ENCODE measurements at places on chromosomes 4 and X. TPM values are rescaled to one million over a fixed set of nuclear protein-coding genes. Genes with fewer than 3 reads are reported as not detected.

Gene REELD1
- 0.05 TPM for total RNA-seq

DNA sequence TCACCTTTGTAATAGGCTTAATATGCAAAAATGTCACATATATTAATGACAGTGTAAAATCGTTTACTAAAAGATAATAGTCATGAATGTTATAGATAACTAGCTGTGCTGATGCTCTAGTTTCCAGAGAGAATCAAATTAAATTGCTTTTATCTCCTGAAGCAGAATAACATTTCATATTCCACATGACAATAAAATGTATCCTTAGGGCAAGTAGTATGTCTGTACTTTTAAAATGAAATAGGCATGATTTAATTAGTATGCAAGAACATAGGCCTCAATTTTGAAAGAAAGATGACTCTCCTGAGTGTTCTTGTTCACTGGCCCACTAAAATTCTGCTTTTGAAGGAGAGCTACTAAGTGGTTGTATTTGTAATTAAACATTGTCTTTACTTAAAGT lies 1027.0 kb downstream of the ARAP2 start:
- DNase-seq, result no peak

Gene ABLIM2
- total RNA-seq, result not detected

DNA sequence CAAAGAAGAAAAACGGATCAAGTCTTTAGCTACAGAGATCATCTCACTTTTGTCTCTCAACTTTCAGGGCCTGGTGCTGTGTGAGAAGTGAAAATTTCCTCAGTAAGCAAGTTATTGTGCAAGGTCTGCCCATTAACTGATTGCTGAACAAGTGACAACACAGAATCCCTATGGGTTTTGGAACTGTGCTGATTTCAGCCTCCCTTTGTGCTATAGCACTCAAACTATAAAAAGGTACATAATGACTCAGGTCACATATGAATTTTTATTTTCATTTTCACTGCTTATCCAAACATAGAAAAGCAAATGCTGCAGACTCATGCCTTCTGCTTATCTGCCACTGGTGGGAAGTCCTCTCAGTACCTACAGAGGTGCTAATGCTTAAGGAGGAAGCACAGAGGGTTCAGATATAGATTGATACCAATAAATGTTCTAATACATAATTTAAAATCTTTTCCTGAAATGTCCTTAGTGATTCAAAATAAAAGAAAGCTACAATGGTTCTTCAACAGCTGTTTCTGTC lies 576.2 kb upstream of the CT83 start:
- DNase-seq, result no peak

Gene PGAM4
- not detected for total RNA-seq

DNA sequence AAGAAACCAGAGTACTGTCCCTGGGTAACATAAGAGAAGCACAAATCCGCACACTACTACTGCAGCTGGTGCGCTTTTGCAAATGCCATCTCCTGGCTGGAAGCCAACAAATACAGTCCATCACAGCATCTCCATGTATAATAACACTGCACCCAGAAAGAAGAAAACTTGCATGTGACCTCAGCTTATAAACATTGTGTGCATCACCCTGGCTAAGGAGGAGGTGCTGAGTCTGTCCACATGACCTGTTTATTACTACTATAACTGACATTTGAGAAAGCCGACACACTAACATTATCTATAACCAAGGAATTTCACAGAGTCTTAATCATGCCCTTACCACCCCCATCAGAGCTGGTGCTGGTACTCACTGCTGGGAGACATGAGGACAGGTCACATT lies 516.8 kb downstream of the CFAP47 start:
- DNase-seq, result no peak

GRCh38 chrX:85851418-85851817 lies 195.9 kb downstream of the CHM start:
- no peak for DNase-seq

DNA sequence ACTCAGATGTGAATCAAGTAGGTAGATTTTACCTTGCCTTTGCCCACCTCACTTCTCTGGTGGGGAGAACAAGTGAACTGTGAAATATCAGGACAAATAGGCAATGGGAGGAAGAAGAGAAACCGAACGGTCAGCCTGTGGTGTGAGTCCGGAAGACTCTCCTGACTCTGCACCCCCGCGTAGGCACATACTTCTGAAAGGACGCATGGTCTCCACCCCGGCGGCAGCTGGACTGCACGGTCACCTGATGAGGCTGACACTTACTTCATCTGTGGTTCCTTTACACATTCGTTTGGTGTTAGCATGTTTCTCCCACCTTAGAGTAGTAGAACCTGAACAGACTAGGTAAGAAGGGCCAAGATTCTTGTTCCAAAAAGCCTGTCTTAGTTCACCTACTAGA lies 58.4 kb downstream of the NELFA start:
- DNase-seq, result no peak

GRCh38 chr4:94015956-94016355 lies 187.4 kb downstream of the ATOH1 start:
- DNase-seq, result no peak

DNA sequence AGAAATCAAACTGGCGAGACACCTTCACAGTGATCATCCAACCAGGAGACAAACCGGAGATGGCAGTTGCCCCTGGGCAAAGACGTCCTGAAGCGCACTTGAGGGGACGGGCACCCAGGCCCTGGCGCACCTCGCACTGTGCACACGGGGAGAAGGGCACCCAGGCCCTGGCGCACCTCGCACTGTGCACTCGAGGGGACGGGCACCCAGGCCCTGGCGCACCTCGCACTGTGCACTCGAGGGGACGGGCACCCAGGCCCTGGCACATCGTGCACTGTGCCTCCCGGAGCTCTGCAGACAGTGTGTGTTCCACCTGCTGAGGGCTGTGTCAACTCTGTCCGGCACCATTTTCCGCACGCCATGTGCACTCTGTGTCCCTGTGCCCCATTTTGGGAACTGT lies 34.6 kb upstream of the CPLX1 start:
- no peak for DNase-seq

- DNase-seq, result peak; percentile 92
These were observed 88.6 kb downstream of the PALLD start for GRCh38 chr4:168585168-168586091.

Gene SSX4
- total RNA-seq, result not detected

DNA sequence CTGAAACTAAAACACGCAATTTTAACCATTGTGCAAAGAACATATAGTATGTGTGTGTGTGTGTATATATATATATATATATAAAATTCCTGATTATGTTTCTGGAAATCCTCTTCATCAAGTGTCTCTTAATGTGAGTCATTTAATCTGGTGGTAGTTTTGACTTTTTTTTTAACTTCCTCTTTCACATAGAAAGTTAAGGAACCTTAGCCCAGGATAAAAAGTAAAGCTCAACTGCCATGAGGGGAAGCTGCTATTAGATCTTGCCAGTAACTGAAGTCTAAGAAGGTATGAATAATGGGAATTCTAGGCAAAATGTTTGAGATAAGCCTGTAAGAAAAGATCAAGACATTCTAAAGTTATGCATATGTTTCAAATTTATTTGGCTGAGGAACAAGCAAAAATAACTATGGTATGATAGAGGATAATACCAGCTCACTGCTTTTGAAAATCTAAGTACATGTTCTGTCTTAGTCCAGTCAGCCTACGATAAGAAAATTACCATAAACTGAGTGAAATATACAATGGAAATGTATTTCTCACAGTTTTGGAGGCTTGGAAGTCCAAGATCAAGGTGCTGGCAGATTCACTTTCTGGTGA lies 757.0 kb downstream of the TRAM1L1 start:
- no peak for DNase-seq

- DNase-seq, result peak; percentile 46
These were observed 42.9 kb upstream of the INTS6L start for GRCh38 chrX:135477576-135477975.

Gene BEX1
- not detected for total RNA-seq

GRCh38 chr4:82957045-82957444 lies 53.6 kb downstream of the LIN54 start:
- DNase-seq, result no peak

Gene SPP1
- total RNA-seq, result 2.7 TPM

Gene ASB9
- 1.4 TPM for total RNA-seq

Gene NPY2R
- total RNA-seq, result not detected

- no peak for DNase-seq
These were observed 155.0 kb upstream of the JADE1 start for GRCh38 chr4:128654465-128654864.

- no peak for DNase-seq
These were observed 1216.5 kb downstream of the RAPGEF2 start for GRCh38 chr4:160319221-160319867.

- no peak for DNase-seq
These were observed 33.0 kb downstream of the FREM3 start for GRCh38 chr4:143667461-143667860.

DNA sequence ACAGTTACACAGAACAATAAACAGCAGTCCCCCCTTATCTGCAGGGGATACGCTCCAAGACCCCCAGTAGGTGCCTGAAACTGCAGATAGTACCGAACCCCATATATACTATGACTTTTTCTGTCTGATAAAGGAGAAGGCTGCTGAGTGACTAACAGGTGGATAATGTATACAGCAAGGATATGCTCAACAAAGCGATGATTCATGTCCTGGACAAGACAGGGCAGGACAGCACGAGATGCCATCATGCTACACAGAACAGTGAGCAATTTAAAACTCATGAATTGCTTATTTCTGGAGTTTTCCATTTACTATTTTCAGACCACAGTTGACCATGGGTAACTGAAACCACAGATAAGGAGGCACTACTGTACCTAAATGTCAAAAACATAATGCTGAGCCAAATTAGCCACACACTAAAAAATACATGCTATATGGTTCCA lies 76.1 kb downstream of the MANBA start:
- peak; percentile 46 for DNase-seq

DNA sequence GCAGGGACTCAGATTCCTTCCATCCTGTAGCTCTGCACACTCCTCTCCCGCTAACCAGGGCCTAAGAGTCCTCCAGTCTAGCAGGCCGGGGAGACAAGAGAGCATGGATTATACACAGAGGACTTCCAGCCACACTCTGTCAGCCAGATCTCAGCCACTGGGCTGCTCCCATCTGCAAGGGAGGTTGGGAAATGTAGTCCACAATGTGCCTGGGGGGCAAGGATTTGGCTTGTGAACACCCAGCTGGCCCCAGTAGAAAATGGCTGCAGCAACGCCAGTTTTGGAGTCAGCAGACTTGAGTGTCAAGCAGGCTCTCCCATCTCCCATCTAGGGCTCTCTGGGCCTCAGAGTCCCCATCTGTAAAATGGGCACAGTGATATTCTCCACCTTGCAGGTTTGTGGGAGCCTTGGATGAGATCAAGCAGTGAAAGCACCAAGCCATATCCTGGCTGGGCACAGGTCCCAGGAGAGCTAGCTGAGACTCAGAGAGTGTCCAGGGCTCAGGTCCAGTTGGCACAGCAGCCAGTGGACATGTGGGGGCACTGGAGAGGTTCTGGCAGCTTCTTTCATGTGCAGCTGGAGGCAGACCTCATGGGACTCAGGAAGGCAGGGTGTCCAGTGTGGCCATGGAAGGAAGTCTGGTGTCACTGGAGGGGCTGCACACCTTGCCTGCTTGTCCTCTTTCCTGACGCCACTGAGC lies 14.6 kb downstream of the PSAPL1 start:
- no peak for DNase-seq

Gene LDB2
- 8.0 TPM for total RNA-seq
